ENCODE measurements at places on chromosomes 2 and 18.

DNA sequence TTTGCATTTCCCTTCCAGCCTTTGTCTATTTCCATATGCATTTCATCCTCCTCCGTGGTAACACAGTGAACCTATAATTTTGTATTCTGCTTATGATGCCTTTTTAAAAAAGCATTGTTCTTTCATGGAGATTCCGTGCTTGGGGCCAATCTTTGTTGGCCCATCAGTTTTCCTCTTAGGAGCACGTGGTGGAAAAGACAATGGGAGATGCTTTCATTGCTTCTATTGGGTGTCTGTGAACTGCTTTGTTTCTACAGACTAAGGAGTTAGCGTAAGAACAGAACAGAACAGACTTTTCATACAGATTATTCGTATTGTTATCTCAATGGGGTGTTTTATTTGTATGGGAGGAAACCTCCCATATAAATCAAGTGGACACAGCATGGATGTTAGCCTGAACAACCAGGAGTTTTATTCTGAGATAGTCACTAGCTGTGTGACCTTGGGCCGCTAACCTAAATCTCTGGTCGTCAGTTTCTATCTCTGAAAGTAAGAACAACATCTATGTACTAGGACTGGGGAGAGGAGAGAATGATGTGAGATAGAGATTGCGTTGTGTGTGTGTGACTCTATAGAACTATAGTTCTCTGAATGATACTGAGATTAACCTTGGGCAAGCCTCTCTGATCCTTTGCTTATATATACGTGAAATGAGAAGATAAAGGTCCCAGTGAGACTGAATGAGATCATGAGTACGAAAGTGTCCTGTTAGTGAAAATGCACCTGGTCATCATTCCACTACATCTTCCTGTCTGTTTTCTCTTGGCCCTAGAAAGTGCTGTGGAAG is 22.9 kb upstream of the YWHAQ start:
- DNase-seq = no peak

DNA sequence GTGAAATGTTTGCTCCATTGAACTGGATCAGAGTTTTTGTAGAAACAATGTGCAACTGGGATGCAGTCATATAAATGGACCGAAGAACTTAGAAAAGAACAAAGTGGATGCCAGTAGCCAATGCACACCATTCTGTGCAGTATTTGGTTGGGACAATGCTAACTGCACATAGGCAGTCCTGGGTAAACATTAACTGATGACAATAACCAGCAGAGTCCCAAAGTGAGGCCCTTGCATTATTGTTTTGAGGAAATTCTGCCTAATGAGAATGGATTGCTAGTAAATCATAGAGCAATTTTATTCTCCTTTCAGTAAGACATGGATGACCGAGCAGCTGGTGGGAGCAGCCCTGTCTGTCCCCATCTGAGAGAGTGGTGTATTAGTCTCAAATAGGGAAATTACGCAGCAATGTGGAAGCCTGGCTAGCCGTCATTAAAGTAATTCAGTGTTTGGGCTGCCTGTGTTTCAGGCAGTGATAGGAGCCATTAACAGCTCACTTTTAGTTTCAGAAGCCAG is 94.9 kb downstream of the KCTD1 start:
- DNase-seq = peak; percentile 57

GRCh38 chr2:99645960-99646359 is 156.1 kb upstream of the REV1 start:
- DNase-seq = no peak

DNA sequence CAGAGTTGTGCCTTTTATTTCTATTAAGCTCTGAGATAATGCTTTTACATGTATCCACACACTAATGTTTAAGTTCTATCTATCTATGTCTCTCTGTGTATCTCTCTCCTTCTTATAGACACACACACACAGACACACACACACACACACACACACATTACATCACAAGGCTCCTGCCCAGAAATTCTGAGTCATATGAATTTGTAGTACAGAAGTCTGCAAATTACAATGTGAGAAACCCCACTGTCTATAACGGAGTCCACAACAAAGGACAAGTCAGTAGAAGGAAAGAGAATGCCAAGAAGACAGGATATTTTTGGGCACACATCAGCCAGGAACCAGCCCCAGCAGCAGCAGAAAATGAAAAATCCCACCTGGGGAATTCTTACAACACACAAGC is 142.4 kb downstream of the EN1 start:
- DNase-seq = no peak

GRCh38 chr18:44342162-44342561 is 338.5 kb upstream of the SETBP1 start:
- no peak for DNase-seq

- DNase-seq = no peak
These were observed 137.8 kb upstream of the GYPC start for GRCh38 chr2:126518196-126518595.

DNA sequence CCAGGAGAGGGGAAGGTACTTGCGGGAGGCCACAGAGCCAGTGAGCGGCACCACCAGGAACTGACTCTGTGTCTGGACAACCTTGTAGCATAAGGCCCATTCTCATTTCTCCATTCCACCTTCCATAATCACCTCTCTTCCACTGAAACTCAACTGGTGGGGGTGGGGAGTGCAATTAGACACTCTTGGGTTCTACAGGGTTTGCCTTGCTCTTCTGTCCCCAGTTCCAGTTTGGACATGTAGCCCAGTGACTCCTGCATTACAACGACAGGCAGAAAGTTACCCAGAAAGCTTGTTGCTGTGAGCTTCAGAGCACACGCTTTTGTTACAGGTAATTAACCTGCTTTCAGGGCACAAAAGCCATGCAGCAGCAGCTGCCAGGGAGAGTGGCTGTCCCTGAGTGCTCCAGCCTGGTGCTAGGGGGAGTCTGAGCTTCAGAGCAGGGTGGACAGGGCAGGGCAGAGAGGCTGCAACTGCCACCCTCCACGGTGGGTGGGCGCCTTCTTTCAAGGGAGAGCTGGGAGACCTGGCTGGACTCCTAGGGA is 65.2 kb downstream of the COPS8 start:
- DNase-seq = no peak

DNA sequence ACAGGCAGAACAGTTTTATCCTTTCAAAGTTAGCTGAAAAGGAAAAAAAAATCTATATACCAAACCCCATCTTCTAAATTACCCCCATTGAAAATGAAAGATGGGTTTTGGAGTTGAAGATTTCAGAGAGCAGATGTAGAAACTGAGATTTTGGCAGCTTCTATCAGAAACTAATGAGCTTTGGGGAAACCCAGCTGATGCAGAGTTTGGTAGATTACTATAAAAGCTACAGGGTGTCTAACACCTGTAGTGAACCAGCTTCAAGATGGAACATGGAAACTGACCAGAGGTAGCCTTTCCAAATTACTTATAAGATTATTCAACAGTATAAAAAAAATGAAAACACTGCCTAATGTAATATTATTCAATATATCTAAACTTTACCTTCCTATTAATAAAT is 583.1 kb downstream of the XIRP2 start:
- DNase-seq = no peak

GRCh38 chr2:174153757-174154680 is 94.3 kb downstream of the OLA1 start:
- DNase-seq = no peak

GRCh38 chr2:205556841-205557539 is 125.3 kb upstream of the NRP2 start:
- no peak for DNase-seq

GRCh38 chr2:19027626-19028025 is 330.8 kb downstream of the OSR1 start:
- DNase-seq = no peak

- DNase-seq = no peak
These were observed 350.9 kb upstream of the CDH20 start for GRCh38 chr18:60982329-60982695.

DNA sequence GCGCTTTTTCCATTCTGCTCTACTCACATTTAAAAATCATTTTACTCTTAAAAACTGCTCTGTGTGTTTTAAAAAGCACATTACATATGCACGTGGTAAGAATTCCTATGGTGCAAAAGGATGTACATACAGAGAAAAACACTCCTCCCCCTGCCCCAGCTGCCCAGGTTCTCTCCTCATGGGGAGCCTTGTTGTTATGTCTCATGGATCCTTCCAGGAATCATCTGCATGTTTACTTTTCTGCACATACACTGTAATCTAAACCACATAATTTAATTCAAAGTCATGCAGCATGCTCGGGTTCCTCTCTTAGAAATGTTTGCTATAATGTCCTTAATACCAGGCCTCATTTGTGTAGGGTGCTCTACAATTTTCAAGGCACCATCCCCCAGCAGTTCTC is 243.3 kb downstream of the LOXHD1 start:
- DNase-seq = peak; percentile 14

- no peak for DNase-seq
These were observed 59.9 kb downstream of the PTPRM start for GRCh38 chr18:7626922-7627440.

DNA sequence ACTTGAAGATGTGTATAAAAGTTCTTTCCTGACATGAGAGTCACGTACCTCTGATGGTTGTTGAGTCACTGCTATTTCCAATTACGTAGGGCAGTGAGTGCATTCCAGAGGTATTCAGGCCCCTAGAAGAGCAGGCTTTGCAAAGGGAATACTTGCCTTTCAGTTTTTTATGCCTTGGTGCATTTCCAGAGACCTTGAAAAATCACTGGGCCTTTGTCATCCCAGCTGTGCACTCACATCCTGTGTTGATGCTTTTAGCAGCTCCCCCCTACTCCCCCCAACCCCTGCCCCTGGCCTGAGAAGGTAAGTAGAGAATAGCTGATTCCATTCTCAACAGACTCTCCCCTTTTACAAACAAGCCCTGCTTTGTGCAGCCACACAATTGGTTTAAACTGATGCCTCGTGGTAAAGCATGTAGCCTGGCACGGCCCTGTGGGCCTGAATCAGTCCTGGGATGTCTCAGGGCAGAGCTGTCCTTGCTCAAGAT is 174.2 kb downstream of the PRPF40A start:
- DNase-seq = peak; percentile 9

GRCh38 chr18:36045241-36045991 is 21.9 kb downstream of the RPRD1A start:
- DNase-seq = no peak

- no peak for DNase-seq
These were observed 101.2 kb downstream of the DYNC1I2 start for GRCh38 chr2:171788316-171788993.

GRCh38 chr2:48449073-48449840 is 80.7 kb upstream of the STON1 start:
- peak; percentile 2 for DNase-seq

DNA sequence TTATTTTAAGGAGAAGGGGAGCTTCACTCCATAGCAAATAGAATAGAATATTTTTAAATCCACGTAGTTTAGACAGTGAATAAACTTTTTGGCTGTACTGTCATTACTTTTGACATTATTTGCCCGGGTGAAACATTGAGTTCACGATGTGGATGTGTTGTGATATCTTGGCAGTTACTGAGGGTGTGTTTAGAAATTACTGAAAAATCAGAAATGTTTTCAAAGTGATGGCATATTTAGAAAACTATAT is 769 bp upstream of the FAM98A start:
- DNase-seq = no peak

DNA sequence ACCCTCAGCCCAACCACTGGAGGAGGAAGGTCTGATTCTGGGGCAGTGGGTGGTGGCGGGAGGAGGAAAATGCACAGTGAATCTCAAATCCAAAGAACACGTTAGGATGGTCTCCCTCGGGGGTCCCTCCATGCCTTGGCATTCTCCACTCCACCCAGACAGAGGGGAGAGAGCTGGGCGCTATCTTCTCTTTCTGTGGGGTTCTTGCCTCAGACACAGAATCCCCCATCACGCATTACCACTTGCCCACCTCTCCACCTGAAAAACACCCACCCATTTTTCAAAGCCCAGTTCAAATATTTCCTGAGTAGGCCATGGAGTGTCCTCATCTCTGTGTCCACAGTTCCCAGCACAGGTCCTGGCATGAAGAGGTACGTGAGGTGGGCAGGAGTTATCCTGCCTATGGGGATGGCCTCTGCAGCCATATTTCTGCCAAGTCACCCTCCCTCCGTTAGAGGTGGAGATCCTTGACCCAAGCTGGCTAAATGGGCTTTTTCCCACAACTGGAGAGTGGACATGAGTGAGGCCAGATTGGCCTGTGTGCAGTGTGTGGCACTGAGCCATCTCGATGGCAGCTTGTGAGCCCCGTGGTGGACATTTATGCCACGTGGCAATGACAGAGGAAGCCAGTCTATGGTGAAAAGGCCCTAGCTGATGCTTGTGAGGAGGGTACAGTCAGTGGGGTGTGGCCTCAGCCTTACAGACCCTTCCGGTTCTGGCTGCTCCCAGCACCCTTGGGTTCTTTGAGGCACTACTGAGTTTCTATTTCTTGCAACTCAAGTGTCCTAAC is 9.5 kb upstream of the TEX261 start:
- DNase-seq = no peak

DNA sequence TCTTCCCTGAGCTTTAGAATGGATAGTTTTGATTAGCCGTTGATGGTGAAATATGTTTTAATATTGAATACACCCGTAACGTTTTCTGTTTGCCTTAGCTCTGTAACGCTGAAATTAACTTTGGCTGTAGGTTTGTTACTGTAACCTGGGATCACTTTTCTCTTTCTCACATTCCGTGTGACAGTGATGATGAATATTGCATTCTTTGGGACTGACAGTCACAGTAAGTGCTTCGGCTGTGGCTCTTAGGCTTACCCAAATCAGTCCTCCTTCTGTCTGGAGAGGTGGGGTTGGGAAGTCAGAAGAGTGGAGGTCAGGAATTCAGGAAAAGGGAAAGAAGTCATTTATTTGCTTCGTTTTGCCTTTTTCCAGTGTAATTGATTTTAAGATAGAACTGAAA is 18.0 kb downstream of the RMC1 start:
- DNase-seq = no peak

- no peak for DNase-seq
These were observed 49.3 kb downstream of the USP34 start for GRCh38 chr2:61421611-61422010.

- peak; percentile 83 for DNase-seq
These were observed at the start of gene MARS2 for GRCh38 chr2:197705121-197705911. Gene MARS2, plus strand, starts transcription at chr2:197705369. Its CDS starts 37 bp downstream, at chr2:197705406.

DNA sequence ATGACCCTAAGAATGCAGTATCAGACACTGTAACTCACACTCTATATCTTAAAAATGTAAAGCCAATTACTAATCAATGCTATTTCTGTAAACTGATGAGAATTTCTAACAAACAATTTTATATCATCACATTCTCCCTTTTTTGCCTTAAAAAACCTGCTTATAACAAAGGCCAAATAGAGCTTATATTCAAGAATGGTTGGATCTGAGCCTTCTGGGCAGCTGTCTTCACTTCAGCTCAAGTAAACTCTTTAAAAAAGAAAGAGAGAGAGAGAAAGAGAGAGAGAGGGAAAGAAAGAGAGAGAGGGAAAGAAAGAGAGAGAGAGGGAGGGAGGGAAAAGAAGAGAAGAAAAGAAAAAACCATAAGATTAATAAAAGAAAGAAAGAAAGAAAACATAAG is 231.8 kb downstream of the KCNE4 start:
- no peak for DNase-seq

GRCh38 chr2:135657806-135658582 is 83.7 kb upstream of the UBXN4 start:
- no peak for DNase-seq

Measured in NCI-H748 treated with DMSO at 0.1 percent for 48 hours (cell line).